Posterior cingulate gyrus (tissue), 11 donors: ENCODE measurements at places on chromosomes 5 and 9.

DNA sequence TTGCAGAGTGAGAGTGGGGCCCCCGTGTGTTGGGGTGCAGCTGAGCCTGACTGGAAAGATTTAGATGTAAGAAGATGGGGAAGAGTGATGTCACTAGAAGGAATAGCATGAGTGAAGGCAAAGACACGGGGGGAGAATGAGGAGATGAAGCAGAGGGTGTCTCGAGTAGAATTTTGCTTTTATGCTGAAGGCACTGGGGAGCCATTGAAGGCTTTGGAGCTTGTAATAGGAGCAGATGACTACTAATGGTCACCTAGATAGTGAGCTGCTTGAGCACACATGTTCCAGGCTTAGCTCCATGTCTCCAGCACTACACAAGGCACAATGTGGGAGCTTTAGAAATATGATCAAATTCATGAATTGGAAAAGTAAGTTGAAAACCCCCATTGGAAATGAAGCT lies 32.1 kb downstream of the COL15A1 start:
- no peak for DNase-seq

DNA sequence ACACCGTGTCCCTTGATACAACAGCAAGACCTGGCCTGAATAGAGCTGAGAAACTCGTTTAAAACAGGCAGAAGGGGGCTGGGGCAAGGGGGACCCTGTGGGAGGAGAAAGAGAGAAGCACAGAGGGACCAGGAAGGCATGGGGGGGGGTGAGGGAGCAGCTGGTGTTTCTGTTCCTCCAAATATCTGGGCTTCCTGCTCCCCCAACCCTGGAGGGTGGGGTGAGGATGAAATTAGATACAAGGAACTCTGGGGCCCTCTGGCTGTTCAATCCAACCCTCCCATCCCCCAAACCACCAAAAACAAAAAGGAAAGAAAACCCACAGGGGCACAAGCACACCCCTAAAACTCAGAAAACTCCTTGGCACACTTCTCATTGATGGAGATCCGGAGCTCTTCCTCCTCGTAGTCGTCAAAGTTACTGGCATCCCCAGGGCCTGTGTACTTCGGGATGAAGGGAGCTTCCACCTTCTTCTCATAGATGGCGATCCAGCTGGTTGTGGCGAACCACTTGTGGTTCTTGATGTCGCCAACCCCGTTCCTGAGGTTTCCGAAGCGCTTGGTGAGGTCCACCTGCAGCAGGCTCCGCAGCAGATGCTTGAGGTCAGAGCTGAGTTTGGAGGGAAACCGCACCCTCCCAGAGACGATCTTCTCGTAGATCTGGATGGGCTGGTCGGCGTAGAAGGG lies 1.1 kb downstream of the PRKACG start:
- no peak for DNase-seq

- no peak for DNase-seq
Observed at GRCh38 chr5:97062046-97062445, 80.4 kb downstream of the LIX1 start.

DNA sequence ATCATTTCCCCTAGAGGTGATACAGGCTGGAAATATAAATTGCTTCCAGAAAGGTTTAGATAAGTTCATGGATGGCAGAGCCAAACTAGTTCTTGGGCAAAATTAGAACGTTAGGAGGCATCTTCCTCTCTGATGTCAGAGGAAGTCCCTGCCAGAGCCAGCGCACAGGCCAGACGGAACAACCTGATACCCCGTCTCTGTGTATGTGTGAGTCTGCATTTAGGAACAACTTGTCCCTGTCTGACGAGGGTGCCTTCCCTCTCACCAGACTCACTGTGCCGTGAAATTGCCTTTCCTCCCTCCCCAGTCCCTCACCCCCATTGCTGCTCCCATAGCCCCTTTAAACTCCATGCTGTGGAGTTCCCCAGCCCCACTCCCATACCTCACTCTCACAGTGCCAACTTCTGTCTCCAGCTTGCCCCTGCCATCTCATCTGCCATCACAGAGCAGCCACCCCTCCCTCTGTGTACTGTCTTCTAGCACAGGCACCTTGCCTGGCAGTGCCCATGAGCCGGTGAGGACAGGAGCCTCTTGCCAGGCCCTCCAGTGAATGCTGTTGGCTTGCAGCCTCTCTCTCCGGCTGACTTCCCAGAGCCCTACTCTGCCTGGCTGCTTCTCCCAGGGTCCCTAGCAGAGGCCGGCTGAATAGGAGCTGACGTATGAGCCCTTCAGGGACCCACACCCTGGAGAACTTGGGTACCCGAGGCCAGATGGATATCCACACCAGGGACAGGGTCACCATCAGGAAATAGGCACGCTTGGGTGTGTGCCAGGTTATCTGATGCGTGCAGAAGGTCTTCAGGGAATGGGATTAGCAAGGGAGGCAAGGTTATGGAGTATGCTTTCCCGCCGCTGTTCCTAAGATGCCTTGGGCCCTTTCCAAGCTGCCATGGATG lies 26.7 kb downstream of the UNC5A start:
- no peak for DNase-seq

GRCh38 chr5:35884191-35884769 lies 27.6 kb downstream of the IL7R start:
- no peak for DNase-seq

DNA sequence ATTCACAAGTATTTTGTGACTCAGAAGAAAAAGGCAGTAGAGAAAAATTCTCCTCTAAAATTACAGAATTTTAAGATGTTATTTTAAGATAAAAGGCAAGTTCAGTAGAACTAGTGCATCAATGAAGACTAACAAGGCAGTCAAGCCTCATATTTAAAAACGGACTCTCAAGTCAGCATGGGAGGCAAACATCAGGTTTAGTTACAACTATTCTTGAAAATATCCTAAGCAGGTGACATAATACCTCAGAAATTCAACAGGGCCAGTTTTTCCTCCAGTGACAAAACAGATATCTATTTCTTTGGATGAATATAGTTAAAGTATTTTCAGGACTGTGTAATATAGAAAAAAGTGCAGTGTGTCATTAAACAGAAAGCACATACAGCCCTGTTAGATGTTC lies 194.0 kb upstream of the NMUR2 start:
- DNase-seq = no peak

DNA sequence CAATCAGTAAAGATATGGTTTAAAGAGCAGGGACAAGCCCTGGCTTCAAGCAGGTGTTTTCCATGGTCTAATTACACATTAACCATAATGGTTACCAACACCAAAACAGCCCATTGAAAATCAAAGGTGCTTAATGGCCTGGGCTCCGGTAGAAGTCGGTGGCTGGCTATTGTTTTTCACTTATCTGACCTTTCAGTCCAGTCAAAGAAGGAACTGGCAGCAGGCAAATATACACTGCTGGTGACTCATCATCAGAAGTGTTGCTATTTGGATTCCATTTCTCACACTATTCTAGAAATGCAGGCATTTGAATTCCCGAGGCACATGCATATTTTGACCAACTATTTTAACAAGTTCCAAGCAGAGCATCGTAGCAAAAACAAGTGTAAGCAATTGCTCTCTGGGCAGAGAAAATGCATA lies 26.3 kb upstream of the GABRP start:
- DNase-seq = no peak

- DNase-seq = peak; percentile 87
Observed at GRCh38 chr9:16321461-16322119, 548.9 kb downstream of the BNC2 start.

GRCh38 chr9:130265431-130266235 lies at the start of gene HMCN2:
HMCN2 (plus strand) TSS chr9:130265760; CDS start chr9:130265879, 119 bp downstream.
- DNase-seq = no peak

GRCh38 chr5:122874179-122874875 lies 28.9 kb downstream of the SNX24 start:
- no peak for DNase-seq

DNA sequence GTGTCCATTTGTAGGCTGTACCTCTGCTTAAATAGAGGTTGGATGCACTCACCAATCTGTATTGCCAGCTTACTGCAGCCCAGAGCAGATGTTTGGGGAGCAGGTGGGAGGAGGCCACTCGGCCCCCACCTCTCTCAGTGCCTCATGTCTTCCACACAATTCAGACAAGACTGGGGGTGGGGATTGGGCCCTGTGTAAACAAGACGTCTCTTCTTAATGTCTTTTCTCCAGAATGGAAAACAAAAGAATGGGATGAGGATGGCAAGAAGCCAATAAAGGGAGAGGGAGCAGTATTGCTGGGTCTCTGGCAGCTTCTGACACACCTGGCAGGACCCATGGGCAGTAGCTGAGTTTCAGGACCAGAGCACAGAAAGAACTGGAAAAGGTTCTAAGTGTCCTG lies 64.9 kb downstream of the SIL1 start:
- no peak for DNase-seq

GRCh38 chr5:161547406-161547737 lies 847 bp upstream of the GABRB2 start:
- no peak for DNase-seq

- DNase-seq = peak; percentile 42
Observed at GRCh38 chr9:4084435-4084818, 215.4 kb downstream of the GLIS3 start.

DNA sequence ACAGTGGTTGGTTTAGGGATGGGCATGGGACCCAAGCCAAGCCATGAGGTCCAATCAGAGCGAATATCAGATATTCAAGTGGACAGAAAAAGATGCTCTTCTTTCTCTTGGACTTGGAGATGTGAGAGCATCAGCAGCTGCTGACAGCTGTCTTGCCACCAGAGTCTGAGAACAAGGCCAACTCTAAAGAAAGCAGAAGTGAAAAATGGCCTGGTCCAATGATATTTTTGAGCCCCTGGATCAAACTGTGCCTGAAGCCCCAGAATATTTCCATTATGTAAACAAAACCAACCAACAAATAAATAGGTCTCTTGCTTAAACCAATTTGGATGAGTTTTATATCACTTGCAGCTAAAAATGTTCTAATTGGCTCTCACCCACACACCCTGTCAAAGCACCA lies 30.7 kb upstream of the JADE2 start:
- no peak for DNase-seq

- no peak for DNase-seq
Observed at GRCh38 chr5:2725980-2726765, 25.3 kb downstream of the IRX2 start.

DNA sequence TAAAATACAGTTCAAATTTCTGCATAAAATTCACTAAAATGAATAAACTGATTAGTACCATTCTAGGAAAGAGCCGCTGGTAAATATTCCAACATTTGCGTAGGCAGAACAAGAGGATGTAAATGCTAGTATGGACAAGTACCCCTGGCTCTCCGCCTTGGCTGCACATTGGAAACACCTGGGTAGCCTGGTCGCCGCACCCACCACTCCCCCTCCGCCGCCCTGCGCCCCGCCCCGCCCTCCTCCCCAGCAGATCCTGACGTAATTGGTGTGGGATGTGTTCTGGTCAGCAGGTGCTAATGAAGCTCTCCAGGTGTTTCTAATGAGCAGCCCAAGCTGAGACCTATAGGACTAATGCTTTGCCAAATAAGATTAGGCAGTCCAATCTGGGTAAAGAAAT lies 225.7 kb downstream of the FRMD3 start:
- no peak for DNase-seq

GRCh38 chr5:160923411-160923810 lies 71.4 kb upstream of the ATP10B start:
- DNase-seq = no peak

DNA sequence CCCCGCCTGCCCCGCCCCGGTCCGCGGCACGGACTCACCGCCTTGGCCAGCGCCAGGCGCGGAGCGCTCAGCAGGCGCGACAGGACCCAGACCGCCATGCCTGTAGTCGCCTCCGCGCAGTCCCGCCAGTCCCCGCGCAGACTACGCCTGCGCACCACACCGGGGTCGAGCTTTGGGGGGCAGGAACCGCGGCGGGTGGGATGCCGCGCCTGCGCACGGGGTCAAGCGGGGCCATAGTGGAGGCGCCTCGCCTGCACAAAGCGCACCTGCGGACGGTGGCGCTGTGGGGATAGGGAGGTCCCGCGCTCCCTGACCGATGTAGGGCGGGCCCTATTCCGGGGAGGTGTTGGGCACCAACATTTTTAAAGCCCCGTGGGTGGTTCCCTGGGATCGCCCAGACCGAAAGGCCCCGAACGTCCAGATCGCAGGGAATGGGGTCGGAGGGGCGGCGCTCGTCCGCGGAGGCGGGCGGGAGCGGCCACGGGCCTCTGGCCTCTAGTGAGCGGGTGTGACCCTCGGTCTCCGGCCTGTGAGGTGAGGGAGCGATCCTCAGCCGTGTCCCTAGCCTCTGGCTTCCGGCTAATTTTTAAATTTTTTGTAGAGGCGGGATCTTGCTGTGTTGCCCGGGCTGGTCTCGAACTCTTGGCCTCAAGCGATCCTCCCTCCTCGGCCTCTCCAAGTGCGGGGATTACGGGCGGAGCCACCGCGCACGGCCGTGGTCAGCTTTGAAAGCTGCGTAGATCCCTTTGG lies 70.8 kb upstream of the LPCAT1 start:
- DNase-seq = peak; percentile 79

DNA sequence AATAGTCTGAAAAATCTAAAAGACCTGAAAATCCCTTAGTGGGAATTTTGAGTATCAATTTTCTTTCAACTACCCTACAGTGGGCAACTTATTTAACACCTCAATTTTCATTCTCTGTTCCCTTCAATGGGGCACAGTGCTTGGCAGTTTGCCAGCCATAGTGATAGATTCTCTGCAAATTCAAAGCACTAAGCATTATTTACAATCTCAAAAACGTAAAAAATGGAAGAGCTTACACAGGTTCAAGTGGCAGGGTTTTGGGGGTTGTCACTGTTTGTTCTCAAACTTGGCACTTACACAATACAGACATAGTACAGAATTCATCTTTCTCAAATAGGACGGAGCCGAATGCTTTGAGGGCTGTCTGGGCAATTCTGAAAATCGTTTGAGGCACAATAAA lies 515.0 kb downstream of the EFNA5 start:
- no peak for DNase-seq

DNA sequence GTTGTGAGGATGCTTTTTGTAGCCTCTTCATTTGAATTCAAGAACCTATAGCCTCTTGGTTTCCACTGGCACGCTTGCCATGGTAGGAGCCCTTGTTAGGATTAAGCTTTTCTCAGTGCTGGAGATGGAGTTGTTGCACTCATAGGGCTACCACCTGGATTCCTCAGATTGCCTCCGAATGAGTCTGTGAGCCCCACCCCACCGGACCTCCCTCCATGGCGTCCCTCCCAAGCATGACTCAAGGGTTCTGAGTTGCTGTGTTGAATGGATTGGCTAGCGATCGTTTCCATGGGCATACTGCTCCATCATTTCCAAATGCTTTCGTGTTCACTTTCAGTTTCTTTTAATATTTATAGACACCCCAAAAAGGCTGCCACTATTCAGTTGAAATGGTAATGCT lies 69.9 kb downstream of the DAPK1 start:
- no peak for DNase-seq

DNA sequence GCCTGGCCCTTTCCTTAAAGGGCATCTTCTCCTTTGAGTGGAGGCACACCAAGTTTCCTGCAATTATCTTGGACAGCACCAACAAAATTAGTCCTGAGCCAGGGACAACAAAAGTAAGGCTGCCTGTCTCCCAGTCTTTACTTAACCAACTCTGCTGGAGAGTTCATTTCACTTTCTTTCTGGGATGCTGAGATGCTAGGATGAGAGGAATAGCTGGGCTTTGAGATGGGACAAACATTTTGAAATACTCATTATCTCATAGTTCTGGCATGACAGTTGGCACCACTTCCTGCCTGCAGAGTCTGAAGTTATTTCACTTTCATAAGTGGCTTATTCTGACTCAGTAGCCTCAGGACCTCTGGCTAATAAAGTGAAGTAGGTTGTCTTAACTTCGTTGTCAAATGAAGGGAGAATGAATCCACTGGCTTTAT lies 157.0 kb downstream of the C9orf152 start:
- no peak for DNase-seq

- no peak for DNase-seq
Observed at GRCh38 chr5:88746438-88746882, 136.5 kb downstream of the MEF2C start.

- no peak for DNase-seq
Observed at GRCh38 chr9:98222885-98223691, 30.7 kb upstream of the CORO2A start.

- no peak for DNase-seq
Observed at GRCh38 chr9:89400403-89401116, 82.3 kb downstream of the SECISBP2 start.
